Omental fat pad (tissue), 4 donors: ENCODE measurements at places on chromosomes 11 and 22.

DNA sequence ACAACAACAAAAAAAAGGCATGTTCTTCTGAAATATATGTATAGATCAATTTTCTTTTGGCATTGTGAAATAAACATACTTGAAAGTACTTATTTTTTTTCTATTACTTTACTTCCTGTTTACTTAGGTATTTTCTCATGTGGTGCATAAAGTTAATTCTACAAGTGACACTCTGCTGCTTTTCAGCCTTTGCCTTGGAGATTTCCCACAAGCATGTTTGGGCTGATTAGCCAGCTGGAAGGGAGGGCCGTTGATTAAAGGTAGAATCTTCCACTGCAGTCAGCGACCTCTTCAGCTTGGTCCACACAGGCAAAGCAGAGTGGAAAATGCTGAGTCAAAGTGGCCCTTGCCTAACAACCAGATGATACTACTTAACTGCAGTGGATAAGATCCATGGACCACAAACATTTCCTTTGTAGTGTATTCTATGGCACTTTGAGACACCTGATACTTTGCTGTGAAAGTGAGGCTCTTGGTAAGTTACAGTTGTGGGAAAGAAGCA, 176.0 kb downstream of the ARHGAP42 start:
- DNase-seq: no peak

- DNase-seq: peak; percentile 85
These were observed at the start of gene TRIM68 for GRCh38 chr11:4607781-4608666. TRIM68 (minus strand) TSS chr11:4608231; CDS start chr11:4605504, 2,727 bp downstream.

DNA sequence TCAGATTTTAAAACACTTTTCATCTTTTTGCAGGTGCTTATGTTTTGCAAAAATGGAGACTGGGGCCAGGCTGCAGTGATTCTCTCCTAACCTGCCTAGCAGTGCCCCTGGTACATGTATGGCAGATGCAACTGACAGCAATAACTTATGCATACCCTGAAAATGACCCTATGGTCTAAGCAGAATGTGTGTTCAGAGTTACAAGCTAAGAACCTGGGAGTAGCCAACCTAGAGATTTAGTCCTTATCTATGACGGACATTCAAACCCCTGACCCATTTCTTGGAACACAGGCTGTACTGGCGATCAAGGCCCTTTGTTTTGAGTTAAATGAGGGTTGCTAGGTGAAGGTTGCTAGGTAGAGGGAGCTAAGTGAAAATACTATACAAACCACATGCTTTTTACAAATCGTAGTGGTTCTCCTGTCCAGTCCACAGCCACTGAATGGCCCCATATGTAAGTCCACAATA, 184.9 kb upstream of the SESN3 start:
- no peak for DNase-seq

GRCh38 chr22:30270832-30271231, 4.2 kb upstream of the OSM start:
- DNase-seq: no peak

- DNase-seq: no peak
These were observed 531 bp upstream of the MEN1 start for GRCh38 chr11:64810891-64811272.

DNA sequence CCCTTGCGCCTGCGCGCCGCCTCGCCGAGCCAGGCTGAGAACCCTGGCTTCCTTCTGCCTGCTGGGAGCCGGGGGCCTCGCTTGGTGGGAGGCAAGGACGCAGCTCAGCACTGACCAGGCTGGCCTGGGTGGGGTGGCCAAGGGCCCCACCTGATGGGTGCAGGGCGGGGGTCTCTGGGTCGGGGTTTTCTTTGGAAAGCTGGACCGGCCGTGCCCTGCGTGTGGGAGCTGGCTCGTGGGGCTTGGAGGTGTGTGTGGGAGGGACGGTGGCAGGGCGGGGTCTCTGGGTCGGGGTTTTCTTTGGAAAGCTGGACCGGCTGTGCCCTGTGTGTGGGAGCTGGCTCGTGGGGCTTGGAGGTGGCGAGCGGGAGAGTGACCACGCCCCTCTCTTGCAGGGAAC, 6.2 kb downstream of the GRAMD4 start:
- no peak for DNase-seq

DNA sequence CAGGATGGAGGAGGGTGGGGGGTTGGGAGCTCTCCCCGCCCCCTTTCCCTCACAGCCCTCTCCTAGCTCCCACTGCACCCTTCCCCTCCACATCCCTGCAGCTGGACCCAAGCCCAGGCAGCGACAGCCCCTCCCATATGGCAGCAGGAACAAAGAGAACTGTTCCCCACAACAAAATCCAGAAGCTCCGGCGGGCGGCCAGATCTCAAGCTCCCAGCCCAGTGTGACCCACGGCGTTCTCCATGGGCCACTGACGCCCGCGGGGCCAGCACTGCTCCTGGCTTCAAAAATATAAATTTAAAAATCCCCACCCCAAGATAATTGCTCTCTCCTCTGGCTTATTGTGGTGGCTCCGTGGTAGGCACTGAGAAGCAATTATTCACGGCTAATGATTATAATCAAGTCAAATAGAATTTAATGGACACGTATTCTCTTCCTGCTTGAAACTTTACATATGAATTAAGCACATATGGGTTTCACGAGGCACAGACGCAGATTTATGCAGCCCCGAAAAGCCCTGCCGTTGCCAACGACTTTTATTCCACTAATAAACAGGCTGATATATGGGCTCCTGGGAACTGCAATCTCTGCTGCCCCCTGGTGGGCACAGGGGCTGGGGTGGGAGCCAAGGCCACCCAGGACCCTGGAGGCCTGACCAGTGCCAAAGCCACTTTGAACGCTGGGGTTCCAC, 17.5 kb downstream of the MACROD1 start:
- DNase-seq: peak; percentile 88

- DNase-seq: no peak
These were observed 114.5 kb downstream of the FEZ1 start for GRCh38 chr11:125381499-125382044.

DNA sequence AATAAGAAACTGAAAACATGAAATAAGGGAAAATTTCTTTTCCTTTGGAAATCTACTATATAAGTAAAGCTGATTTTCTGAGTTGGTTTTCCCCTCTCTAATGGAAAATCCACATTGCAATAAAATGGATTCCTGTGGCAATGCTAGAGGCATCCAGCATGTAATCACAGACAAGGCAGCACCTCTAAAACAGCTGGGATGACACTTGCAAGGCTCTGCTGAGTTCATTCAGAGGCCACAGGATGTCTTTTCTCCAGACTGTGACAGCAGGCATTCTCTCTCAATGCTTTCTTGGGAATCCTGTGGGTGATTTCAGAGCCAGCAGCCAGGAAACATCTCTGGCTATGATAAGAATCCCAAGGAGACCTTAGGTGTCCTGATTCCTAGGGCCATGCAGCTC, 201.3 kb upstream of the BLID start:
- DNase-seq: no peak

- DNase-seq: no peak
These were observed 393.5 kb downstream of the TBC1D22A start for GRCh38 chr22:47155912-47156311.

DNA sequence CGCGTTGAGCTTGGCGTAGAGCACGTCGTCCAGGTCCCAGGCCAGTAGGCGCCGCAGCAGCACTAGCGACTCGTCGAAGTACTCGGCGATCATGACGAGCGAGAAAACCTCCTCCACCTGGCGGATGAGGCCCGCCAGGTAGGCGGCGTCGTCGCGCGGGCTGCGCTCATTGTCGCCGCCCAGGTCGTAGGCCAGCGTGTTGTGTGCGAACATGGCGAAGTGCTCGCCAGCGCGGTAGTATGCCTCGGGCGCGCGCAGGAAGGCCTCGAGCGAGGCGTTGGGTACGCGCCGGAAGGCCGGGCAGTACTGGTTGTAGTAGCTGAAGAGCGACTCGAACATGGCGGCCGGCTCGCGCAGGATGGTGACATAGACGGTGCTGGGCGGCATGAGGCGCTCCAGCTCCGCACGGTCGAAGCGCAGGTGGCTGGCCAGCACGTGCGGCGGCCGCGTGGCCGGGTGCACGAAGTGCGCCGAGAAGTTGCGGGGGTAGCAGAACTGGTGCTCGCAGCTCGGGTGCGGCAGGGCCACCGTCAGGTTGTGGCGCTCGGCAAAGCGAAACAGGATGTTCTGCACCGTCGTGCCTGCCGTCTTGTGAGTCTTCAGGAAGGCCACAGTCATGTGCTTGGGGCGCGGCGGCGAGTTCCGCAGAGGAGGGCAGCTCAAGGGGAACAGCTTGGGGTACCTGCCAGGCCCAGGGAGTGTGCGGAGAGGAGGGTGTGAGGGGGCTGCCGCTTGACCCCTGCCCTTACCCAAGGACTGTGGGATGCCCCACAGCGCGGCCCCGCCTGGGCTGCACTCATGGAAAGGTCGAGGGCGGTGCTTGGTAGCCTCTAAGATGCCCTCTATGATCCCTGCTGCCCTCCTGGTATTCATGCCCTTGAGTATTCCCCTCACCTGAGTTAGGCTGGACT, 5.7 kb downstream of the GAL3ST3 start:
- no peak for DNase-seq

GRCh38 chr11:121514432-121515334, 61.9 kb upstream of the SORL1-AS1 start:
- DNase-seq: no peak

DNA sequence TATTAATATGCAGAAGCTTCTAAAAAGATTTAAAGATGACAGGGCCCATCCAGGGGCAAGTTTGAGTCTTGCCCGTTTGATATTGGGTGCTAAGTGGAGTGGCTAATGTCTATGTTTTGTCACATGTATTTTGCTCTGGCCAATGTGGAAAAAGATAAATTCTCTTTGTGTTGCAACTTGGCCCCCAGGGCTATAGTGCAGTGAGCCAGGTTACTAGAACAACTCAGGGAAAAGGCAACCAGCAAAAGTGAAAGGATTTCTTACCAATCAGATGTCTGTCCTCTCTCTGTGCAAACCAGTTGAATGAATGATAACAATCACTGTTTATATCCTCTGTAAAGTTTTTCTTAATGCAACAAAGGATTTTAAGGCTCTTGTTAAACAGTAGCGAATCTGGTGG, 4.6 kb upstream of the CLNS1A start:
- no peak for DNase-seq

- DNase-seq: peak; percentile 78
These were observed at the start of gene INCENP for GRCh38 chr11:62123669-62124185. INCENP (plus strand) TSS chr11:62124011; CDS start chr11:62128162, 4,151 bp downstream.

DNA sequence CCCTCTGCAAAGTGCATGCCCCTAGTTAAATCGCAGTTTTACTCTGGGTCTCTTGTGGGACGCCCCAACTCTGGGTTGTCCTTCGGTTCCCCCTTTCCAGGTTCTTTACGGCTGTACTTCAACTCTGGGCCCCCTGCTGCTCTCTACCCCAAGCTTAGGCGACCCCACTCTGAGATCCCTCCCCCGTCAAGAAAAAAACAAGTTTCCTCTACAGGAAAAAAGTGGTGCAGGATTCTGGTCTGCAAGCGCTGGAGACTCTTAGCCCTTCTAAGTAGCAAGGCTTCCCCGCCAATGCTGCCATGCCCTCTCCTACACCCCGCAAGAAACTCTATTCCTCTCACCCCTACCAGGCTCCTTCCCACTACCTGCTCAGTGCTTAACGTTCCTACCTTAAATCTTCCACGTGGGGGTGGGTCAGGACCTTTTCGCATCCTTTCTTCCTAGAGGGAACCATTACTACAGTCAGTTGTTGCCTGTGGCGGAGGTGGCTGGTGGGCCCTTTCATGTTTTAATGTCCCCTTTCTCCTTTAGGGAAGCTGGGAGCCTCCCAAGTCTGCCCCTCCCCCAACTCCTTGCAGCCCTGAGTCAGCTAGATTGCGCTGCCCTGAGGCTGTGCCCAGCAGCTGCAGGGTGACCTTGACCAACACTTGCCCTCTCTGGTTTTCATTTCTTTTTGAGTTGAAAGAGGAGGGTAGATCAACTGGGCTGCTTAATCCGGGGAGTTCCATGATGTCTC, 1.4 kb downstream of the NEFH start:
- DNase-seq: no peak

GRCh38 chr11:9176136-9176535, 84.7 kb upstream of the SCUBE2 start:
- DNase-seq: no peak

GRCh38 chr11:47533690-47534151, 19.2 kb downstream of the CELF1 start:
- DNase-seq: no peak

- DNase-seq: no peak
These were observed 44.5 kb downstream of the SLC22A24 start for GRCh38 chr11:63099555-63099954.

GRCh38 chr11:37946155-37946766, 1348.2 kb upstream of the RAG2 start:
- no peak for DNase-seq

- DNase-seq: no peak
These were observed 3.3 kb upstream of the SHISA8 start for GRCh38 chr22:41917903-41918791.

DNA sequence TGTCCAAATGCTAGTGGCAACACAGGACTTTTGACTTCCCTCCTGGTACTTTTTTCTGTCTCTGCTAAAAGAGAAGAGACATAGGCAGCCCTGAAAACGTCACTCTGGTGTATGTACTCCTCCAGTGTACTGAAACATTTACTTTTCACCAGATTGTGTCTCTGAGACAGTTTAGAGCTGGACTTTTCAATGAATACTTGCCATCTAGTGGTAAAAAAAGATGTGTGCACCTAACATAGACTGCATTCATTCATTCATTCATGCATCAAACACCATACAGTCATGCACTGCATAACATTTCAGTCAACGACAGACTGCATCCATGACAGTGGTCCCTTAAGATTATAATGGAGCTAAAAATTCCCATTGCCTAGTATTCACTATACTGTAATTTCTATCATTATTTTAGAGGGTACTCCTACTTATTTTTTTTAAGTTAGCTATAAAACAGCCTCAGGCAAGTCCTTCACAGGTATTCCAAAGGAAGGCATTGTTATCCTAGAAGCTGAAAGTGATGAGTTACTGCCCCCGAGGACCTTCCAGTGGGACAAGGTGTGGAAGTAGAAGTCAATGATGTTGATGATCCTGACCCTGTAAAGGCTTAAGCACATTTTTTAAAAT, 186.2 kb downstream of the SPON1 start:
- DNase-seq: no peak

DNA sequence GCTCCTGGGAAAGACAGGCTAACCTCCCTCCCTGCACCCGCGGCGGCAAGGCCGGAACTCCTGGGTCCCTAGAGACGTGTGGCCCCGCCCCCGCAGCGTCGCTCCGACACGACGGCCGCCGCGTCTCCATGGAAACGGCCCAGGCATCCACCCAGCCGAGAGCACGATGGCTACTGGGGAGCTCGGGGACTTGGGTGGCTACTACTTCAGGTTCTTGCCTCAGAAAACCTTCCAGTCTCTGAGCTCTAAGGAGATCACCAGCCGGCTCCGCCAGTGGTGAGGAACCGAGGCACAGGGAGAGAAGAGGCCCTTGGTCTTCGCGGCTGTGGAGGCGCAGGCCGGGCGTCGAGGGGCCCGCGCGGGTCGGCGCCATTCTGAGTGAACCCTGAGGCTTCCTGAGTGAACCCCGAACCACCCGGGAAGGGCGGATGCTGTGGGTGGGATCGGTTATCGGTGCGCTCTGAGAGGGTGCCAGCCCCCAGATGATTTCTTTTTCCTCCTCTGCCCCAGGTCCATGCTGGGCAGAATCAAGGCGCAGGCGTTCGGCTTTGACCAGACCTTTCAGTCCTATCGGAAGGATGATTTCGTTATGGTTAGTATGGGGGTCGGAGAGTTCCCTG, at the start of gene CFAP300:
CFAP300 (plus strand) TSS at position 133 of the 620 bp plus-strand sequence; CDS start at position 167, 34 bp downstream.
- DNase-seq: peak; percentile 40

- no peak for DNase-seq
These were observed 253.1 kb downstream of the TTC28 start for GRCh38 chr22:28426346-28427132.
